ENCODE measurements at places on chromosomes 7 and 10. TPM values are rescaled to one million over a fixed set of nuclear protein-coding genes. Genes with fewer than 3 reads are reported as not detected.

The BEND7 gene
- total RNA-seq = 13.3 TPM

DNA sequence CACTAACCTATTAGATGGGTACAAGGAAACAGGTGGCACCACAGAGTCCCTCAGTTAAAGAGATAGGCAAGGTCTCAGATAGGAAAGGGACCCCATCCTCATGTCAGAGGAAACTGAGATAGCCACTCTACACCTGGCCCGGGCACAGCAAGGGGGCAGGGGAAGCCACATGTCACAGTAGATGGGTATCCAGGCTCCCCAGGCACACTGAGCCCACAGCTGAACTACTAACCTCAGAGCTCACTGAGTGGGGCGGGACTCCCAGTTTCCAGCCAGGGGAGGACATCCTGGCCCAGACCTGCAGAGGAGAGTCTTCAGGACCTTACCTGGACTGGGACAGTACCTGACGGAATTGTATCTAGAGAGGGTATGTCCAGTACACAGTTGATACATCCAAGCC is 3.7 kb upstream of the CDHR1 start:
- DNase-seq = no peak

GRCh38 chr10:5529702-5530411 is 5.1 kb downstream of the CALML3 start:
- DNase-seq = no peak

The SRGN gene
- 288 TPM for total RNA-seq

DNA sequence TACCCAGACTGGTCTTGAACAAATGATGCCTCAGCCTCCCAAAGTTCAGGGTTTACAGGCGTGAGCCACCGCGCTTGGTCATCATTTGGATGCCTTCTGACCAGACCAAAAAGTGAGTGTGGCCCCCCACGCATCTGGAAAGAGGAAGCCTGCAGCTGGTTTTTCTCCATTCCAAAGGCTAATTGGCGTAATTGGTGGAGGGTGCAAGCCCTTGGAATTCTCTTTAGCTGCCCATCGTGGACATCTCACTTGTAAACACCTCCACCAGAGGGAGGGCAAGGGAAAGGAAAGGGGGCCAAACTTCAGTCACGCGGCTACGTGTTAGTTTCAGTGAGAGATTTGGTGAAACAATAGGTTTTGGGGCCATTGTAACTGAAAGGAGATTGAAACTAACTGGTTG is 4.1 kb upstream of the ARHGAP21 start:
- no peak for DNase-seq

DNA sequence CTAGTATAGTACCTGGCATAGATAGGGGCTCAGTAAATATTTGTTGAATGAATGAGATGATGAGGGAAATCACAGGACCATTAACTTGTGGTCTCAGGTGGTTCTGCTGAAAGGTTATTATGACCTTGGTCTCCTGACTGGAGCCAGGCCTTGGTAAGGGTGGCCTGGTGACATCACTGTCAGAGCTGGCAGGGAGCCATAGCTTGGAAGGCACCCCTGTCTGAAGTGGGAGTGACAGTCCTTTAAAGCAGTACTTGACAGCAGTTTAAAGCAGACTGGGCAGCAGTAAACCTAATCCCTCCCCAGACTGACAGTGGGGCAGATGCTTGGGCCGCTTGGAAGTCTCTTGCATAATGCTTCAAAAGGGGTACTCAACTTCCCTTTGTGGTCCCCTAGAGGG is 13.4 kb downstream of the DPCD start:
- DNase-seq = no peak

The TUBB8 gene
- total RNA-seq = not detected

DNA sequence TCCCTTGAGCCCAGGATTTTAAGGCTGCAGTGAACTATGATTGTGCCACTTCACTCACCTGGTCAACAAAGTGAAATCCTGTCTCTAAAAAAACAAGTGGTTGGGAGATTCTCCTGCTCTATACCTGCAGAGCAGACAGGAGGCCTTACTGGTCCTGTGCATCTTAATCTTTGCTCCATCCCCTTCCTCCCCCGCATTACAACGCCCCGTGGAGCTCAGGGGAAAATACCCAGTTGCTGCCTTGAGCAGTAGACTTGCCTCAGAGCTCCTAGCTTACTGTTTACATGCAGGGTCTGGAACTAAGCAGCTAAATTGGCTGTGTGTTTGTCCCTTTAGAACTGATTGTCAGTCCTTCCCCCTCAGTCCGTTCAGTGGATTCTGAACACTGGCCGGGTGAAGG is 123.8 kb upstream of the KMT2E start:
- no peak for DNase-seq

The TMEM236 gene
- 0.14 TPM for total RNA-seq

DNA sequence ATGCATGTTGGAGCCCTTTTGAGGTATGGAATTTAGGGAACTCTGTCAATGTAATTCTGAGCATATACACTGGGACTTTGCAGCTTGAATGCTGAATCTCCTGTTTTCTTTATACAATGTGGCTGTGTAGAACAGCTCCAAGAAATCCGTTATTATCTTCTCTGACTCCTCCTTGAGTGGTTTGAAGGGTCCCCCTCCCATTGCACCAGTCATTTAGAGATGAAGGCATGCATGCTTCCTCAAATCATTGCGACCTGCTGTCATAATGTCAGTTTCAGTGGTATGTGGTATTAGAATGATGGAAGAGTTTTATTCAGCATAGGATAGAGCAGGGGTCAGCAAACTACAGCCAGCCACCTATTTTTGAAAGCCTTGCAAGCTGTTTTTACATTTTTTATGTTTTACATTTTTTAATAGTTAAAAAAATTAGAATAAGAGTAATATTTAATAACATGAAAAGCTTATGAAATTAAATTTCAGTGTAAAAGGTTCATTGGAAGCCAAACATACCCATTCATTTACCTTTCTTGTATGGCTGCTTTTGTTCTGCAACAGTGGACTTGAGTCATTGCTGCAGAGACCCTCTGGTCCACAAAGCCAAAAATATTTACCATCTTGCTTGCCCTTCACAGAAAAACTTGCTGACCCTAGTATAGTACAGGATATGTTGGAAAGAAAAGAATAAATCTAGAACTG is 8.1 kb downstream of the STK17A start:
- no peak for DNase-seq

DNA sequence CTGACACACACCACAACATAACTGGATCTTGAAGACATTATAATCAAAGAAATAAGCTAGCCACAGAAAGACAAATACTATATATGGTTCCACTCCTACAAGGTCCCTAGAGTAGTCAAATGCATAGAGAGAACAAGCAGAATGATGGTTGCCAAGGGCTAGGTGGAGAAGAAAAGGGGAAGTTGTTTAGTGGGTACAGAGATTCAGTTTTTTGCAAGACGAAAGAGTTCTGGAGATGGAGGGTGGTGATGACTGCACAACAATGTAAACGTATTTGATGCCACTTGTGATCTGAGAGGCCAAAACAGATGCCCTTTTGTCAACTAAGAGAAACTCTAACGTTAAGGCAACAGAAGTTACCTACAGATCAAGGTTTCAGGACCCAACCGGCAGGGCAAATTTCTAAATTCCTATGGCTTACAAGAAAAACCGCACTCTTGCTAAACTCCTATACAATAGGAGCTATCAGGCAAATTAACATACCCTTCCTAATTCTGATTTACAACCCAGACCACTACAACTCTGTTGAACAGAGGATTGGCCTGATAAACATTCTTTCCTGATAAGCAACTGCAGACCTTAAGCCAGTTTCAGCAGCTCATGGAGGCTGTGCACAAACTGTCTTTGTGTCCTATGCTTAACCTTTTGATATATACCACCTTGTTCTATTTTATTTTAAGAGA is 69.0 kb downstream of the FAM107B start:
- no peak for DNase-seq

DNA sequence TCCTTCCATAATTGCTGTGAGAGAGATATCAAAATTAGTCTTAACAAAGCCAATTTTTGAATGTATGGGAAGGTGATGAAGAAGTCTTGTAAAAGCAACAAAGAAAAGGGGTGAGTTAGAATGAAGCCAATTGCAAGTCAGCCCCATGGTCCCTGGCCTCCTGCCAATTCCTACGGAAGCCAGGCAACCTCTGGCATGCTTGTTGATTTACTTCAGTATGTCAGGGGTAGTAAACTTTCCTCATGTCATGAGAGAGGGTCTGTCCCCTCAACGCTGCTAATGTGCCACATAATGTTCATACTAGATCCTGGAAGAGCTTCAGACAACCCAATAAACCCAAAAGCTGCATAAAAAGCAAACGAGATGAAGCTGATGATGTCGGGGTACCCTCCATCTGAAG is 159.1 kb upstream of the YAE1 start:
- no peak for DNase-seq

- no peak for DNase-seq
Observed at GRCh38 chr10:71396711-71397295, at the start of gene CDH23. TSS of gene CDH23 (plus strand) at chr10:71396920. CDS start at chr10:71439832, 42,912 bp downstream.

DNA sequence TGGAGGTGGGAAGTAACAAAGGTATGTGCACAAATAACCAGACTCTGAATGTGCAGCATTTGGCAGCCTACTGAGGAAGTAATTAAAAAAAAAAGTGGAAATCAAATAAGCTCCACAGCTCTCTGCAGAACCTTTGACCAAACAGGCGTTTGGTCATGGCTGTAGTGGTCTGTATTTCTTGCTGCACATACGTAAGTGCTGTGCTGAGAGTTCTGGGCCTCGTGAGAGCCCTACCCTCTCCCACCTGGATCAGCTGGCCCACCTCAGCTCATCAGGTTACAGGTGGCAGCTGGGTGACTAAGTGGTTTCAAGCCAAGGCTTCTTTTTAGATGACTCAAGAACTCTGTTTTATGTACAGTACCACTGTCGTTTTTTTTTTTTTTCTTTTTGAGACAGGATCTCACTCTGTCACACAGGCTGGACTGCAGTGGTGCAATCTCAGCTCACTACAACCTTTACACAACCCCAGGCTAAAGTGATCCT is 178.2 kb upstream of the KLF6 start:
- DNase-seq = no peak

GRCh38 chr10:13717936-13718772 is 131.4 kb downstream of the PRPF18 start:
- DNase-seq = peak; percentile 72

DNA sequence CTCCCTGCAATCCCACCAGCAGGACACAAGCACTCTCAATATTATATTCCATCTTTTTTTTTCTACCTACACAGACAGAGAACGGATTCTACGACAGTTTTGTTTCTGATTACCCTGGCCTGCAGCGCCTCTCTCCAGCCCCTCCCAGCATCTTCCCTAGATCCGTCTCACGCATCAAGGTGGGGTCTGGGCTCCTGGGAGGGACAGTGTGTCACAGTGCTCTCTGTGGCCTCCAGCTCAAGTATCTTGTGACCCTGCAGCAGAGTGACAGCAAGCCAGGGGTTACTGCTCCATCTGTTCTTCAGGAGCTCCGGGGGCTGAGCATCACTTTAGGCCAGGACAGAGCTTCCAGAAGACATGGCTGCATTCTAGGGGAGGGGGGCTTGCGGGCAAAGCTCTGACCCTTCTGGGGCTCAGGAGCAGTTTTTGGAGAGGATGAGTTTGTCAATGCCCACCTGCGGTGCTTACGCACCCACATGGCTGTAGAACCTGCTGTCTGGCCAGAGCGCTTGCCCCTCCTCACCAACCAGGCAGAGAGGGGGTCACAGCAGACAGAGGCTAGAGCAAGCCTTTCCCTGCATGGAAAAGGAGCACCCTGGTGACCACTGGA is 22.6 kb downstream of the MYO1G start:
- no peak for DNase-seq

The THSD7A gene
- 0.20 TPM for total RNA-seq

GRCh38 chr7:105101864-105102263 is 87.9 kb downstream of the KMT2E start:
- no peak for DNase-seq

GRCh38 chr7:106501605-106502580 is 159.1 kb downstream of the CCDC71L start:
- no peak for DNase-seq

GRCh38 chr10:32070645-32071044 is 14.4 kb upstream of the KIF5B start:
- no peak for DNase-seq

- DNase-seq = no peak
Observed at GRCh38 chr10:90658791-90659190, 199.0 kb downstream of the HTR7 start.

The CC2D2B gene
- total RNA-seq = not detected

- DNase-seq = no peak
Observed at GRCh38 chr7:20301311-20301939, 29.3 kb upstream of the ITGB8 start.

DNA sequence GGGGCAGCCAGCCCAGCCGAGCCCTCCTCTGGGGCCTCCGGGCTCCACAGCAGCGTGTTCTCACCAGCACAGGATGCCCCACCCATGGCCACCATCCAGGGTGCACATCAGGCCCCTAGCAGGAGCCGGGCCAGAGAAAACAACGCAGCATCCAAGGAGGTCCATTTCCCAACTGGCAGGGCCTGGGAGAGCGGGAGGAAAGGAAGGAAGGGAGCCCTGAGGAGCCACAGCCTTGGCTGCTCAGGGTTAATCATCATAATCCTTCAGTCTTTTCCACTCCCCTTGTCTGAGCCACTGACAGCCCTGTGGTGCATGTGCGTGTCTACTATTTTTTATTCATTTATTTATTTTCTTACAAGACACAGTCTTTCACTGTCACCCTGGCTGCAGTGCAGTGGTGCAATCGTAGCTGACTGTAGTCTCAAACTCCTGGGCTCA is 3.6 kb downstream of the PLAC9 start:
- no peak for DNase-seq

GRCh38 chr7:110856704-110857103 is 234.2 kb upstream of the LRRN3 start:
- DNase-seq = no peak

The POLR2J2 gene
- total RNA-seq = not detected

GRCh38 chr7:81198766-81199165 is 279.9 kb upstream of the SEMA3C start:
- DNase-seq = no peak

DNA sequence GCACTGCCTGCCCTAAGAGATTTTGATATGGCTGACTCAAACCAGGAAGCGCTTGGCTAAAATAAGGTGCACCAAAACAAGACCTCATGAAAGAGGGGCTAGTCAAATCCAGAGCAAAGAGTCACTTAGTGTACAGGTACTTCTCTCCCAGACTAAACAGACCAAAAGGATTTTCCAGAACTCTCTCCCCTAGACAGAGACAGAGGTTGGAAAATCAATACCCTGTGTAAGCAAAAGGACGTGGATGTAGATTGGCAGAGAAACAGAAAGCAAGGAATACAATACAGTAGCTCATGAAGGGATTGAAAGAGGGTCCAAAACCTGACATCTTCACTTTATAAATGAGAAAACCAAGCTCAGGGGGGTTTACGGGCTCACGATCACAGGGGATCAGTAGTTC is 83.0 kb upstream of the LRRTM3 start:
- DNase-seq = no peak

DNA sequence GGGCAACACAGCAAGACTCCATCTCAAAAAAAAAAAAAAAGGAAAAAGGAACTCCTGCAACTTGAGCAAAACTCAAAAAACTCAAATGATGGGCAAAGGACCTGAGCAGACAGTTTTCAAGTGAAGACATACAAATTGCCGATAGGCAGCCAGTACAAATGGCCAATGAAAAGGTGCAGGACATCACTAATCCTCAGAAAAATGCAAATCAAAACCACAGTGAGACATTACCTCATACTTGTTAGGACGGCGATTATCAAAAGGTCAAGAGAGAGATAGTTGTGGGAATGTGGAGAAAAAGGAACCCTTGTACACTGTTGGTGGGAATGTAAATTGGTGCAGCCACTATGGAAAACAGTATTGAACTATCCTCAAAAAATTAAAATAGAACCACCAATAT is 16.8 kb downstream of the SVOPL start:
- DNase-seq = peak; percentile 34
